AG04450 (cell line): ENCODE measurements at places on chromosomes 7 and 10.

- no peak for DNase-seq
These were observed 186.1 kb upstream of the ZWINT start for GRCh38 chr10:56547163-56547562.

DNA sequence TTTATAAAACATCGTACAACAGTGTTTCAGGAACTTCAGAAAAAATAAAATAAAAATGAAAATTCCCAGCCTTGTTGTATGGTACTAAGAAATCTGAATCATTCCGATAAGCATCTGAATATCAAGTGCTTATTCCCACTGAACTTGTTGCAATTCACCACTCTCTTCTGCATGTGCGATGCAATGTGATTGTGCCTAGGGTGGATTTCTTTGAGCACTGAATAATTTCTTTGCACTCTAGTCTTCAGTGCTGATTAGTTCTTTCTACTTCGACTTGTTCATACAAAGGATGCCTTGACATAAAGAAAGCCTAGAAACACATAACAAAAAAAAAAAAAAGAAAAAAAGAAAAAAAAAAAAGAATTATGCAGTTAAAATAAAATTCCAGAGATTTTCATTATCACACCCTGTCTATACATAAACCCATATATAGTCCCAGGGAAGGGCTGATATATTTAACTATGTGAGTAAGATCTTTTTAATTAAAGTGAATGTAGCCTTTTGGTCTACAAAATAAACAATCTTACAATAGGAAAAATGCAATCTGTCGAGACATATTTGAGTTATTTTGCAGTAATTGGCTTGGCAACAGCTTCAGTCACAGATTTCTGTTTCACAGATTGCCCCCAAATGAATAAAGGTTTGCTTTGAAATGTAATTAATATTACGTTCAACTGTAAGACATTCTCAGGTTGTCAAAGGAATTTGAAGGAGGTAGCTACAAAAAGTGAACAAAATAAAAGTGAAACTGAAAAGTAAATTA lies 1118.9 kb upstream of the CELF2 start:
- DNase-seq = no peak

GRCh38 chr7:31794851-31795344 lies 107.9 kb downstream of the PPP1R17 start:
- DNase-seq = no peak

- DNase-seq = no peak
These were observed 123.9 kb upstream of the FAM171A1 start for GRCh38 chr10:15494850-15495506.

DNA sequence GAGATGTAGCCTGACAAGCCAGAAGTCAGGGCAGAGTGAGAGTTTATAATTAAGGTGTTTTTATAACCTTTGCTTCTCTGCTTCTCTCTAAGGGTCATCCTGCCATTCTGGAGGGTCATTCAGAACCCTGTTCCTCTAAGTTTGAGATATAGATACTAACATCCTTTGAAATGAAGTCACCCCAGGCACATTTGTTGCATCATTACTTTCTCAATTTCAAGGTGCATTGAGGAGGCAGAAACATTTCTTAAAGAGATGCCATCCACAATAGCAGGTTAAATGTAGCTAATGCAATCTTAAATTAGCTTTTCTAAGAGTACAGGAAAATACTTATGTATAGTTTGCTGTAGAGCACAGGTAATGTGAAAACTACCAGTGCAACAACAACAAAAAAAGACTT lies 106.4 kb downstream of the LRRC4 start:
- DNase-seq = no peak

GRCh38 chr7:75946207-75946855 lies 31.4 kb downstream of the POR start:
- DNase-seq = no peak

DNA sequence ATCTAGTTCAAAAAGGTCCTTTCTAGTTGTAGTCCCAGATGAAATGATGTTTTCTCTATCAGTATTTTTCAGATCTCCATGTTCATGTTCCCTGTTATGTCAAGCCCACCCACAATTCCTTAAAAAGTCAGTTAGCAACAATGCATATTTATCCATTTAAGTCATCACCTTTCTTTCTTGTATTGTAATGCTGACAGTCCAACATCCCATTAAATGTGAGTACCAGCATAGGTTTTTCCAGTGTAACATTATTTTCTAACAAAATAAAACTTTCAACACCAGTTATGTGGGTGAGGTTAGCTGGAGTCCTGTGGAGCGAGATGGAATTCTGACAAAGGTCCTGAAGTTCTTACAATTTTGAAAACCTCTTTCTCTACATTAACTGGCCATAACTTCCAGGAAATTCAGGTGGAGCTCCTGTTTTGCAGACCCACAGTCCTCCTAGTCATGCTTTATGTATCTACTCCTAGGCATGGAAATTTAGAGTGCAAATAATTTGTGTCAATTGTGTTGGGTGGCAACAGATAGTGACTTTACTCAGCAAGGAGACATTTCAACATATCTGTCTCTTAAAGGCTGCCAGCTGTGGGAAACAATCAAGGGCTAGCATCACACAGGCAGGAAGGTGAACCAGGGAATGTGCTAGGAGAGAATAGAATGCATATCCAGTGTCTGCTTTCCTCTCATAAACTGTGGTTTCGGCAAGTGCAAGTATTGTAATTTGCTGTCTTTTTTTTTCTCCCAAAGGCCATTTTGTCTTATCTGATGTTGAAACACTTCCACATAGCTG lies 162.6 kb downstream of the MTERF1 start:
- DNase-seq = no peak

DNA sequence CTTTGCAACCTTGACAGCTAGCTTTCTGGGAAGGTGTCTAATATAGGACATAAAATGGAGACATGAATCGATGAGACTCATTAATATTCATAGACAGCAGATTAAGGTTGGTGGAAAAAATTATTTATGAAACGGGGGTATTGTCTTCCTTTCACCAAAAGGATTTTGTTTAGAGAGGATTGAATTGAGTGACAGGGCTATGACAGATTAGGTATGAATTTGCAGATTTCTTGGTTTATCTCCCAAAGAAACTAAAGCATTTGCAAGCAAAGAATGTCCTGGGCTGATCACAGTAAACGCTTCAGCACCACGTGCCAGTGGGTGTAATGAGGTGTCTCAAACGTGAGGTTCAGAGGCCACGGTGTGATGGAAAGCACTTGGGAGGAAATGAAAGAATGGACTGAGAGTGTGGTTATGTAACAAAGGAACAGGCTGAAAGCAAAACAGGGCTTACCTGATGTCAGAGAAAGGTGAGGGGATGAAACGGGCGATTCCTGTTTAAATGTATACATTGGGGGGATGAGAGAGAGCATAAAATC lies 329.2 kb upstream of the NPVF start:
- no peak for DNase-seq

- no peak for DNase-seq
These were observed 172.5 kb downstream of the SORCS1 start for GRCh38 chr10:106992055-106992454.

DNA sequence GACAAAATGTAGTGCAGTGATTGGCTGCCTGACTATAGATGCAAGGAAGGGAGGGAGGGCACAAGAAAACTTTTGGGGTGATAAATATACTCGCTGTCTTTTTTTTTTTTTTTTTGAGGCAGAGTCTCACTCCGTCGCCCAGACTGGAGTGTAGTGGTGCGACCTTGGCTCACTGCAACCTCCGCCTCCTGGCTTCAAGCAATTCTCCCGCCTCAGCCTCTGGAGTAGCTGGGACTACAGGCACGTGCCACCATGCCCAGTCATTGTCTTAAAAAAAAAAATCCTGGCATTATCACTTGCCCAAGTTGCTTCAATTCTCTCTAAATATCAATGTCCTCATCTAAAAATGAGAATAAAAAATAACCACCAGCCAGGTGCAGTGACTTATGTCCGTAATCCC lies 7.6 kb upstream of the FZD9 start:
- no peak for DNase-seq

- DNase-seq = no peak
These were observed 267.3 kb upstream of the NPVF start for GRCh38 chr7:25495342-25496250.

DNA sequence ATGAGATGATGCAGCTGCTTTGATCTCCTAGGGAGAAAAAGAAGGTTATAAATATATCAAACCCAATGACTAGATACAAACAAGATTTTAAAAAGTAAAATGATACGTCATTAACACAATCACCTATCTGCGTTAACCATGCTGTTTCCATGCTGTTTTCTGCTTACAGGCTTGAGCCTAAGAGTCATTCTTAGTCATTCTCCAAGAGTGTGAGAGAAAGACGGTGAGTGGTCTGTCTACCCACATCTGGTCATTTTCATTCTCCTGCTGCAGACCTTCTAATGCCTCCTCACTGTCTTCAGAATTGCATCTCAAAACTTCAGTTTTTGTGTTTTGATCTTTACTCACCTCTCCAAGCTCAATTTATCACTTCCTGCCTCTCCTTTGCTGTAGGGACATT lies 98.0 kb upstream of the ELMO1 start:
- no peak for DNase-seq

DNA sequence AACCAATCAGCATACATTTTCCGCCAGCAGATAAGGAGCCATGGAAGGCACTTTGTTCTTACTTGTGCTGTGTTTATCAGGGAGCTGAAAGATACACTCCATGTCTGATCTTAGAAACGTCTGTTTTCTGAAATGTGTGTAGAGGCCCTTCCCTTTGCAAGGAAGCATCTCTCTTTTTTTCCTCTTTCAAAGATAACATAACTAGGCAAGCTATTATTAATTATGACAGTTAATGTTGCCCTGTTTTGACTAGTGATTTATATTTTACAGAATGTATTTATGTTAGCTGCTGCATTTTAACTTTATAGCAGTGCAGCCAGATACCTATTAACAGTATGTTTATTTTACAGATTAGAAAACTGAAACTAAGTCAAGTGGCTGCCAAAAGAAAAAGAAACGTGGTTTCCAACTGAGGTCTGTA lies 683.2 kb upstream of the IGFBP3 start:
- DNase-seq = no peak

DNA sequence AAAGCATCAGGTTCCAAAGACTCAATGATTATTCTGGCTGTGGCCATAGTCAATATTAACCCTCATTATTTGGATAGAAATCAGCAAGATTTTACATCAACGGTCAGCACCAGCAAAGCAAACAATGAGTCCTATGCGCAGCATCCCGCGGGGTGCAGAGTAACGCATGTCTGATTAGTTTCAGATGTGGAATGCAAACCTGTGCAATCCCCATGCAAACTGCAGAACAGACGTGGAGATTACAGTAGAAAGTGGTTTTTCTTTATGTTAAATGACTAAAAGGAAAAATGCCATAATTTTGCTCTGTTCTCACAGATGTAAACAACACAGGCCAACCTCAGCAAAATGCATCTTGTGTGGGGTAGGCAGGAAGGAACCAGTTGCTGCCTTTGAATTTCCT lies 258.1 kb upstream of the GRB10 start:
- DNase-seq = no peak

DNA sequence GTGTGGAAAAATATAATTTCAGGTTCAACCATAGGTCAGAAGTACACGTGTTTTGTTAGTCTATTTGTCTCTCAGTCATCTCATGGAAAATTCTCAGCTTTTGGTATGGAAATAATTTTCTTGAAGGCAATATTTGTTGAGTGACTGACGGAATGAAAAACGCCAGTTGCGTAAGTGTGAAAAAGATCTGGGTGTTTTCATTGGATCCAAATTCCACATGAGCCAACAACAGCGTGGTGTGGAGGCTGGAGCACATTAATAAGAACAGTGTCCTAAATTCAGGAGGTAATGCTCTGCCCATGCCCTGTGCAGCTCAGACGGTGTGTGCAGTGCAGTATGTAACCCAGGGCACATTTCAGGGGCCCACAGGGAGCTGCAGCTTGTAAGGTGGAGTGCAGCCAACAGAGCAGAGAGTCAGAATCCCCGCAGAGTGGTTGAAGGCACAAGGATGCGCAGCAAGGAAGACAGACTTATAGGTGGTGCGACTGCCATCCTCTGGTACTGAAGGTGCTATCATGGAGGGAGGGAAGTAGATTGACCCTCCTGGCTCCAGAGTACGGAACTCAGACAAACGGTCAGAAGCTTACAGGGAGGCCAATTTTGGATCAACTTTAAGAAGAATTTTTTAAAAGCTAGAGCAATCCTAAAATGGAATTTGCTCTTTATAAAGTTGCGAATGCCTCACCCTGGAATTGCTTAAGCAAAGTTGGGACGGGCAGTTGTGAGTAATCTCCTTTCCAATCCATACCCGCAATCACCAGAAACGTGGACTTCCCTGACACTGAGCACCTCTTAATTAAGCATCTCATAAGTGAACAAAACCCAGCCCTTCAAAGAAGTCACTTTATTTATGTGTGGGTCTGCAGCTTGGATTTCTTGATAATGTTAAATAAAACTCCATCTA lies 38.0 kb downstream of the EGFR start:
- DNase-seq = no peak

GRCh38 chr7:141042222-141043193 lies 27.8 kb upstream of the MRPS33 start:
- DNase-seq = no peak

DNA sequence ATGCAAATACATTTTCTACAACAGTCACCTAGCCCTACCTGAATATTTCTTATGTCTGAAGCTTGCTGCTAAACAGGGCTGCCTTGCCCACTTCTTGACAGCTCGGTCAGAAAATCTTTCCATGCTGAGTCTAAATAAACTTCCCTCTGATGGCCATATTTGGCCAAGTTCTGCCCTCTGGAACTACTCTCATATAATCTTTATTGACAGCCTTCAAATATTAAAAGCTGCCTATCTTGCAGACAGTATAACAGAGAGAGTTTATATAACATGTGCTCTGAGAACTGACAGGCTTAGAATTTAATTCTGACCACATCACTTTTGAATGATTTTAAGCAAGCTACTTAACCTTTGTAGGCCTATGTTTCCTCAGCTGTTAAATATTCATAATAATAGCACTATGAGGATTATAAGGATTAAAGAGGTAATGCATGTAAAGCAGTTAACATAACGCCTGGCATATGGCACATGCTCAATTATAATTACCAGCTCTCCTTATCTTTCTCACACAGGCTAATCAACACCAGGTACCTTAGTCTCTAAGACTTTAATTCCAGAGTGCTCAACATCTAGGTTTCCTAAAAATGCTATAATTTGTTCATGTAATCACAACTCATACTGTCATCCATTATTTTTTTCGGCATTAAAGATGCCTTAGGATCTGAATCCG lies 334.1 kb downstream of the HPSE2 start:
- no peak for DNase-seq

- no peak for DNase-seq
These were observed 298.6 kb upstream of the AKR1E2 start for GRCh38 chr10:4527281-4527970.

DNA sequence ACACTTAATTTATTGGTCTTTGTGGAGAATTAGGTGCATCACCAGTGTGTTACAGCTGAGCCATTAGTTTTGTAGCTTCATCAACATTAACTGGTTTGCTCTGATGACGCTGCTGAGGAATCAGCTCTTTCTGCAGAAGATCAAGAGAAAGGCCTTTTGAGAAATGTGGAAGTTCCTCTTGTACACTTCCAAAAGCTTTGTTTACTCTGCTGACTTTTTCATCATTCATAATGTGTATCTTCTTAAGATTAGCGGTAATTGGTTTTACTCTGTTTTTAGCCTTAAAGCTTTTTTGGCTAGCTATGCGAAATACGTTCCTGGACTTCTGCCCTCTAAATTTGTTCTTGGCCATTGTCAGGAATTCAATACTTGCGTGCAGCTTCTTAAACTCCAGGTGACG lies 8.2 kb upstream of the PHYH start:
- no peak for DNase-seq
